NCI-H1436 treated with DMSO at 0.1 percent for 48 hours (cell line): ENCODE measurements at places on chromosomes 11 and 22.

DNA sequence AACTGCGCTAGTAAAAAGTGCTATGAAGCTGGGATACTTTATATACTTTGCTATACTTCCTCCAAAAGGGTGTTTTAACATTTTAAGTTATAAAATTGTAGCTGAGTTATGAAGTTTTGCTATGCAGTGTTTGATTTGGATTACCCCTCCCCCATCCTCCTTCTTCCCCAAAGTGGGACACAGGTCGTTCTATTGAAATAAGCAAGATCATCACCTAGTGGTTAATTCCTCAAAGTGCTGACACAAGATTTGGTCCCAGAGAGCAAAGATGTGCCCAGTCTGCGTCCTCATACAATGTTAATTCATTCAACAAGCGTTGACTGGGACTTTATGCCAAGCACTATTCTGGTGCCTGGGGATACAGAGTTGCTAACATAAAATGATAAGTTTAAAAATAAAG is 78.5 kb downstream of the SPON1 start:
- DNase-seq = no peak

DNA sequence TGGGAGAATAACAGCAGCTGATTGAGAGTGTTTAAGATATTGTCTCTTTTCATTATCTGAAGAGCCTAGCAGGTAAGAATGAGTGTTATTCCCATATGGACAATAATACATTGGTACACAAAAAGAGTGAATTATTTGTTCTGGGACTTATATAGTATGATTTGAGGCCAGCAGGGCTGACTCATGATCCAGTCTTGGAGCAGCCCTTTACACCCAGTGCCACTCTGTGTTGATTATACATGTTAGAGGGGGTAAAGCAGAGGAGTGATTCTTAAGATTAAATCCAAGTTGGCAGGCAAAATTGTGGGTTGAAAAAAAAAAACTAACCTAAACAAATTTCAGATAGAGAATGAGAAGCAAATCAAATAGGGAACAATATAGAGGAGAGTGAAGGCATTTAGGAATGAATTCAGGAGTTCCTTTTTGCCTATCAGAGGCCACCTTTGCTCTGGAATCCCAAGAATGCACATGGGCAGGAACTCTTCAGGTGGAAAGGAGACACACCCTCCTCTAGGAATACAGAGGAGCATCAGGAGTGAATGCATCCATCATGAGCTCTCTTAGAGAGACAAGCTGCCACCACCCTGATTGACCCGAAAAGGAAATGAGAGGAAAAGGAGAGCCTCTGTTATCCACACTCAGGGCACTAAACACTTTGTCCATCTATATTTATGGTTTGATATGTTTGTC is 19.2 kb upstream of the MRGPRX1 start:
- no peak for DNase-seq

DNA sequence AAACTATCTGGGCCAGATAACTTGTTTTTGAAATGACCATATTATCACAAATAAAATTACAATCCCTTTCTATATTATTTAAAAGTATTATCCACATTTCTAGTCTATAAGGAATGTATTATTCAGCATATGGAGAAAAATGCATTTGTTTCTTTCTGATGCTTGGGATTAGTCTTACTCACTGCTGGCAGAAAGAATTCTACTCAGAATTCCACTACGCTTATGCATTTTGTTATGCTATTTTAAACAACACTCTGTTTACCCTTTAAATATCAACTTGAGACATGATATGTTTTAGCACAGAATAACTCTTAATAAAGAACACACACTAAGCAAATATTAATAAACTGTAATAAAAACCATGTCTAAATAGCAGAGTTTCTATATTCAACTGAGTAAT is 77.6 kb upstream of the ANO3 start:
- DNase-seq = no peak

DNA sequence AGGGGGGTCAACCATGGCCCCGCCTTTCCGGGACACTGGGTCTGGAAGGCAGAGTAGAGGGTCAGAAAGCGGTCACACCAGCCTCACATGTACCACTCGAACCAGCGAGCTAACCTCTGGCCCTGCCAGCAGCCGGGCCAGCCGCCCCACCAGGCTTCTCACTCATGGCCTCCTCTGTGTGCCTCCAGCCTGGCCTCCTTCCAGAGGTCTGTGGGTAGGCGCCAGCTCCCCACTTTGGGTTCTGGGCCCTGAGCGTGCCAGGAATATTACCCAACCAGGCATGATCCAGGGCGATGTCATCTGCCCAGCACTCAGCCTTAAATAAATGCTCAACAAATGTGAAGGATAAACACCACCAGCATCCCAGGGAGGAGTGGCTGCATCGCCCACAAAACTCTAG is 5.8 kb downstream of the SCUBE1 start:
- no peak for DNase-seq

GRCh38 chr11:3825473-3826154 is 15.1 kb downstream of the RHOG start:
- no peak for DNase-seq

DNA sequence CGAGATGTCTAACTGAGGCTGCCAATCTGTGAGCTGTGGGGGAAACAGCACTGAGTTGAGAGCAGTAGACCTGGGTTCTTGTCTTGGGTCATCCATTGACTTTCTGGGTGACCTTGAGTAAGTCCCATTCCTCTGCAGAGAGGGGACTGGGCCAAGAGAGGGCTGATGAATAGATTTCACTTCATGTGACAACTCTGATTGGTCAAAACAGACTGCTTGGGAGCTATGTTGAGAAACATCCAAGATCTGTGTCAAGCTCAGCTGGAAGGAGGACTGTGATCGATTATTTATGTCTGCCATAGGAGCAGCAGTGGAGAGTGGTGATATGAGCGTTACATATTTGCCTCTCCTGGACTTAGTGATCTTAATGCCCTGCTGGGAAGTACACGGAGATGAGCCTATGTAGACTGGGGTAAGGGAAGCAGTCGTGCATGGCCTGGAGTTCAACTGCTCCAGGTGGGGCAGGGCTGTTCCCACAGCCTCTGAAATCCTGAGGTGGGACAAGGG is 47.7 kb downstream of the OTOG start:
- no peak for DNase-seq

DNA sequence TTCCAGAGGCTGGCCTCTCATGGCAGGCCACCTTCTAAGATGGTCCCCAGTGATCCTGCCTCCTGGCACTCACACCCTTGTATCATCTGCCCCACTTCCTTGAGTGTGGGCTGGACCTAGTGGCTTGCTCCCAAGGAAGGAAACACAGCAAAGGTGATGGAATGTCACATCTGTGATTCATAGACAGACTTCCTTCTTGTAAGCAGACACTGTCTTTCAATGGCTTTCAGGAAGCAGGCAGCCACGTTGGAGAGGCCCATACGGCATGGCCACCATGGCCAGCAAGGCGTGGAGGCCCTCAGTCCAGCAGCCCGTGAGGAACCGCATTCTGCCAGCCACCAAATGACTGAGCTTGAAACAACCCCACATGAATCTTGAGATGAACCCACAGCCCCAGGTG is 11.3 kb downstream of the LMO1 start:
- no peak for DNase-seq

DNA sequence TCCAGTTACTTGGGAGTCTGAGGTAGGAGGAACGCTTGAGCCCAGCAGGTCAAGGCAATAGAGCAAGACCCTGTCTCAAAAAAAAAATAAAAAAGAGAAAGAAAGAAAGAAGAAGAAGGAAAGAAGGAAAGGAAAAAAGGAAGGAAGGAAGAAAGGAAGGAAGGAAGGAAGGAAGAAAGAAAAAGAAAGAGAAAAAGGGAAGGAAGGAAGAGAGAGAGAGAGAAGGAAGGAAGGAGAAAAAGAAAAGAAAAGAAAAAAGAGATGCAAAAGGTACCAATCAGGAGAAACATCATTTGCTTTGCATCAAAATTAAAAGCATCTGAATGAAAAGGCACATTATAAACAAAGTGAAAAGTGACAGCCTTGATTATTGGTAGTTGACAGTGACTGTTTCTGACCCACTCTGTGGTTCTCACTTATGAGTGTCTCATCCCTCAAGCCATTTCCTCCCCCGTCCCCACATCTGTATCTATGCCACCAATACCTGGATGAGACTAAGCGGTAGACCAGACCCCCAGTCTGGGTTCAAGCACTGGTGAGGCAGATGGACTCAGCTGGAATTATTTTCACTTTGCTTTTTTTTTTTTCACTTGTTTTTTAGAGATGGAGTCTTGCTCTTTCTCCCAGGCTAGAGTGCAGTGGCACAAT is 33.0 kb upstream of the XBP1 start:
- no peak for DNase-seq

- no peak for DNase-seq
Measured at GRCh38 chr11:85680897-85681296, 5.1 kb downstream of the CCDC89 start.

DNA sequence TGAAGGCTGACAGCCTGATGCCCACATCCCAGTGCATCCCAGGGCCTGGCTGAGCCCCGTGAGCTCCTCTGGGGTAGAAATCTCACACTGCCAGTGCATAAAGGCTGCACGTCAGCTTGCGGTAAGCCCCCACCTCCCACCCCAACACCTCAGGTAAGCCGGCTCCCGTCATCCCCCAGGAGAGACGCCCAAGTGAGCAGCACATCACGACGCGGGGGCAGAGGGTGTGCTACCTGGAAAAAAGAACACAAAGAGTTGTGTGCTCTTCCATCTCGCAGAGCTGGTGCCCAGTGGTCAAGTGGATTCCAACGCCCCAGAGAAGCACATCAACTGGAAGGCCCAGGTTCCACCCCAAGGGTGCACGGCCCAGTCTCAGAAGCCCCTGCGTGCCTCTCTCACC is 50.0 kb downstream of the IGSF9B start:
- no peak for DNase-seq

GRCh38 chr11:57477507-57478189 is 17.3 kb downstream of the RTN4RL2 start:
- no peak for DNase-seq

DNA sequence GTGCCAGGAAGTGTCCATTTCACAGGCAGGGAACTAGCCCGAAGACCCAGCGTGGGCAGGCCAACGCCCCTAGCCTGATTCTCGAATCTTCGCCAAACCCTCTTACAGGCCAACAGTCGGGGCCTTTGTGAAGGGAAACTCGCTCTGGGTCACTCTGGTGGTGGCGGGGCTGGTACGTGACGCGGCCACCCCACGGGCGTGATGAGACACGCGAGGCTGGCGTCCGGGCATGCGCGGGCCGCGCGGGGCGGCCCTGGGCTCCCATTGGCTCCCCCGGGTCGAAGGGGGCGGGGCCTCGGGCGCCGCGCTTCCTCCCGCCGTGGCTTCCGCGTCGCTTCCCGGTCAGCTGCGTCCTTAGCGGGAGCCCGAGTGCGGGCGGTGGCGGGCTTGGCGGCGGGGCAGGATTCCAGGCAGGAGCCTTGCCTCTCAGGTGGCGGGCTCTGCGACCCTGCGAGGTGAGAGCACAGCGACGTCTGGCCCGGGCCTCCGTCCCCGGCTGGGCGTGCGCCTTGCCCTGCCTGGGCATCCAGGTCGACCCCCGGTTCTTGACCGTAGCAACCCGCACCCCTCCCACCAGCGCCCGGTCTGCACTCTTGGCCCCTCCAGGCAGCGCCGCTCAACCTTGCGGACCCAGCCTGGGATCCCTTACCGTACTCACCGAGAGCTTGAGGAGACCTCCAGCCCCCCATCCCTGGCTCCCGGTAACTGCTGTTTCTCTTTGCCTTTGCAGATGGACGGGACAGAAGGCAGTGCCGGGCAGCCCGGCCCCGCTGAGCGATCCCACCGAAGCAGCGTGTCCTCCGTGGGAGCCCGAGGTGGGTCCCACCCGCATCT is at the start of gene FRMD8:
FRMD8 (plus strand) TSS at position 331 of the 834 bp plus-strand sequence; CDS start at position 731, 400 bp downstream.
- peak; percentile 13 for DNase-seq

- no peak for DNase-seq
Measured at GRCh38 chr11:105786741-105787140, 176.9 kb downstream of the GRIA4 start.

DNA sequence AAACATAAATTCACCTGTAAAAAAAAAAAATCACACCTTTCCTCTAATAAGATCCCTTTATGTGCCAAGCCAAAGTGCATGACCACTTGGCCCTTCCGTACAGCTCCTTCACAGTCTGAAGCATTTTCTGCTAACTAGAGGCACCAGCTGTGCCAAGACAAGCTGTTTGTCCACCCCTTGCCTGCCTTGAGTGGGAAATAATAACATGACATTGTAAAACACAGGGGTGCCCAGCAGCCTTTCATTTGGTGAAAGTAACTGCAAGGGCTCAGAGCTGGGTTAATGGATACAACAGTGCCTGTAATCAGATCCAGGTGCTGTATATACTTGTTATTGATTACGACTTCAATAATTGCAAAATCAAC is 59.2 kb downstream of the DDIAS start:
- DNase-seq = no peak

- no peak for DNase-seq
Measured at GRCh38 chr11:57277845-57278720, 41.0 kb upstream of the APLNR start.

DNA sequence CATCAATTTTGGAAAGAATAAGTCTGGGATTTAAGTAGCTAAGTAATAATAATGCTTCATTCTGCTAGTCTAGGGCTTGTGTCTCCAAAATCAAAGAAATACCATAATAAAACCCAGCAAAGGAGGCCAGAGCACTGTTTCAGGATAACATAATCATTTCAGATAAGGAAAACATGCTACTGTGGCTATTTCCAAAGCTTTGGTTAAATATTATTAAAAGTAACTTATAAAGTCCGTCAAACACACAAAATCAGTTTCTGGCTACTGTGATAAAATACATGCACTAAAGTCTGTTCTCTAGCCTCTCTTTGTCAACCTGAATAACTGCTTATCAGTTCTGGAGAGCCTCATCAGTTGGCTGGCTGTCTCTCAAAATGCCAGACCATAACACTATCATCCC is 1.5 kb upstream of the OR6T1 start:
- no peak for DNase-seq
